ENCODE measurements at places on chromosomes 13 and 19.

DNA sequence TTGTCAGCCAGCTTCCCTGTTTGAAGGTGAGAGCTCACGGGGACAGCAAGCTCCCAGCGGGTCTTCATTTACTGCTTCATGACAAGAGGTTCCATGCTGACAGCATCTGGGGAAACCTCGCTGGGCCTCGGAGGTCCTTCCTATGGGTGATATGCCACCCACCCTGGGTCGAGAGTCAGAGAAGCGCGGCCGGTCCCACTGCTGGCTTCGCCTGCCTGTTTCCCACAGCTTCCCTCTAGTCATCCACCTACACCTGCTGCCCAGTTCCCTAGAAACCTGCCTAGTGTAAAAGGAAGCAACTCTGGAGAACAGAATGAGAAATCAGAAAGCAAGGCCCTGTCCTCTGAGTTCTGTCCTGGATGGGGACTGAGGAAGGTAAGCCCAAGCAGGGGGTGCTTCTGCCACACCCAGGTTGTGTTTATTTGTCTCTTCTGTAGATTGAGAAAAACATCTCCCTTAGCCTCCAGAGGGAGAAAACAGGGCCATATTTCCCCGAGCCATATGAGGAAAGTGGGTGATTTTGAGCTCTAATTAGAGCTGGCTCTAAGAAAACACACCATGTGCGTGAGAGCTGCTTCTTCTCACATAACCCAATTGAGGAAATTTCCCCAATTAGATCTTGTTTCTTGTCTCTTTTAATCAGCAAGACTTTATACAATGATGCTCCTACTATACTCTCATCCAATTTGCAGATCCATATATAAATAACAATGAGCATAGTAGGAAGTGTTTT is 504.3 kb downstream of the IRS2 start:
- no peak for DNase-seq

DNA sequence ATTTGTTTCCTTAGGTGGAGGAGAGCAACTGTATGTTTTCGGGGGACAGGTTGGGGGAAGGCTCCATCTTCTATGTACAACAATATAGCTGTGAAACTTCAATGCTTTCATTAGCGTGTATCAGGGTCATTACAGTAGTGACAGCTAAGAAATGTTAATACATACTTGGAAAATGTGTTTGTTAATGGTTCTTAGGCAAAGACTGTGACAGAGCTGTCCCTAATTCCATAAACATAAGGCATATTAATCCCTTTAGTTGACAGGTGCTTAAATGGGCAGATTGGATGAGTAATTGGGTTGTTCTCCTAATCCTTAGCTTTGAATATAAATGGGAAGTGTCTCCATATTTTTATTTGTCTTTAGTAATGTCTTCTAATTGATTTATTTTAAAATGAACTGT is 313.7 kb downstream of the HS6ST3 start:
- DNase-seq: peak; percentile 21

GRCh38 chr13:112260108-112261055 is 115.8 kb upstream of the SPACA7 start:
- peak; percentile 7 for DNase-seq

DNA sequence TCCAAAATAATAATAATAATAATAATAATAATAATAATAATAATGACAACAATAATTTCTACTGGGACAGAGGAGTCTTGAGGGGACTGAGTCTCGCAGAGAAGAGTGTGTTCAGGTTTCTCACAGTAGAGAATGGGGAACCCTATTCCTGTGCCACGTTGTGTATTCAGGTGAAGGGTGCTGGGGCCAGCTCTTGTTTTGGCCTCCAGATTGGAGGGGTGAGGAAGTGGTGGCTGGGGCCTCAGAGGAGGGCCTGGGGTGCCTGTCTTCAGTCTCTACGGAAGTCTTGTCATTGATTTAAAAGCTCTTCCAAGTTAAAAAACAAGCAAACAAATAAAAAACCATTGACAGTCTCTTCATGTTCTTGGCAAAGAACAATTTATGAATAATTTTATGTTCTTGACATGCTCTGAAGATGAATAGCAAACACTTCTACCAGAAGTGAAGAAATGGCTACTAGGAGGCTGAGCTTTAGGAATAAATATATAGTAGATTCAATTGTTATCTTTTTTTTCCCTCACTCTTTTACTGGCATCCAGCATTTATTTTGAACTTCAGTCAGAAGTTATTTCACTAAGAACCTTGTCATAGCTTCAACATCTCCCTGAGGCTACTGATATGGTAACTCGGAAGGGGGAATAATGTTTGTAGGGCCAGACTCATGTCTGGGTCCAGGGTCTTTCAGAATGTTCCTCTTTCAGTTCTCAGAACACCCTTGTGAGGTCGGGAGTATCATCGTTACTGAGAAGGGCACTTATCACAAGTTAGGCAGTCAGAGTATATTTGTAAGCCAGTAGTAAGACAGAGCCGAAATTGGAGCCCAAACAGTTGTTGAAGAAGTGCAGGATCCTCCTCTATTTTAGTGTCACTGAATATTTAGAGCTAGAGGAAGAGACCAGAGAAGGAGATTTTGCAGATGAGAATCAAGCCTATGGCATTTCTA is 13.1 kb downstream of the LRCH1 start:
- no peak for DNase-seq

DNA sequence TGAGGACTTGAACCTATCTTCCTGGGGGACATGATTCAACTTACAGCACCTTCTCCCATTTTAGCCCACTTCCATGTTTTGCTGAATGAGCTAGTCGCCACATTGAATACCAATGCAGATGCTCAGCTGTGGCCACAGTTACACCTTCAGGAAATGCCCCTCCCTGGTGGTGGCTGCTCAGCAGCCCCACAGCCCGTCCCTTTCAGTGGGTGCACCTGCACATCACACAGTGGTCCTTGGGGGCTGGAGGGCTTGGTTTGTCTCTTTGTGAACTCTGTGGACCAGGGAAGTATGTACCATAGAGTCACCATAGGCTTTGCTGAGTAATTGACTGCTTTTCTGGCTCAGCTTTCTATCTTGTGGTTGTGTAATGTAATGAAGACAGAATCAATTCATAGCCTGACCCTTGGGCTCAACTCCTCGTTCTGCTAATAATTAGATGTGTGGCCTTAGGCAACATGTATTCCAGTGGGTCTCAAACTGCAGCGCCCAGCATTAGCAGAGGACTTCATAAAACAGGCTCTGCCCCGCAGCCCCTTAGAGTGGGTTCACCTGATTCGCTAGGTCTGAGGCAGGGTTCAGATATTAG is 48.1 kb upstream of the FARP1 start:
- no peak for DNase-seq

GRCh38 chr19:42176990-42177685 is 40.3 kb downstream of the DEDD2 start:
- peak; percentile 91 for DNase-seq

DNA sequence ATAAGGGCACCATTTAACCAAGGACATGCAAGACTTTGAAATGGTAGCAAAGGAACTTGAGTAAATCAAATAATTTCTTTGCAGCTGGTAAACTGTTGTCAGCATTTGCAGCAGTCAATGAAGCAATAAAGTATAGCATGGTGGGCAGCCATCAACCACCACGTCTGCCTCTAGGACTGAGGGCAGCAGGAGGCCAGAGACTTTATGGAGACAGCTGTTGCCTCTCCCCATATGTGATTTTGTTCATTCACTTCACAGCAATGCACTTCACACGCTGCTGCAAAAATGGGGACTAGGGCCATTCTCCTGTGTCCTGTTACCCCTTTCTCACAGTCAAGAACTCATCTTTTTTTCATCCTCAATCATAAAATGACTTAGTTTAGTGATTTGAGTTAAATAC is 51.3 kb upstream of the PCDH9 start:
- peak; percentile 46 for DNase-seq

GRCh38 chr13:61142506-61142905 is 273.1 kb downstream of the PCDH20 start:
- DNase-seq: peak; percentile 93

- DNase-seq: no peak
Measured at GRCh38 chr19:5850189-5850588, 1.1 kb downstream of the FUT3 start.

GRCh38 chr19:51719251-51719988 is 4.4 kb downstream of the HAS1 start:
- no peak for DNase-seq

GRCh38 chr13:22118158-22118557 is 447.3 kb downstream of the FGF9 start:
- no peak for DNase-seq

- no peak for DNase-seq
Measured at GRCh38 chr13:60019119-60019993, 144.4 kb downstream of the DIAPH3 start.

DNA sequence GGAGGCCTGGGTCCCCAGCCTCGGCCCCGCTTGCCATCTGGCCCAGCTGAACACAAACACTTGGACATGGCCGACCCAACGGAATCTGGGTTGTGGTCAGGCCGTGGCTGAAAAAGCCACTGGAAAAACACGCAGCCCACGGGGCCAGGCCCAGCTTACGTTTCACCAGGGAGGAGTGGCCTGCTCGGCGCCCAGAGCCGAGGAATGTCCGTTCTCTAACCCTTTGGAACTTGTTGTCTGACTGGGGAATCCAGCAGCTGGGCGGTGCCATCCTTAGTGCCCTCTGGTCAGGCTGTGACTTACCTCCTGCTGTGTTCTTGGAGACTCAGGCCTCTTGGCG is 13.8 kb downstream of the CILP2 start:
- DNase-seq: no peak

- peak; percentile 68 for DNase-seq
Measured at GRCh38 chr13:30865123-30866049, 40.7 kb upstream of the MEDAG start.

GRCh38 chr13:21663197-21663596 is 7.7 kb upstream of the FGF9 start:
- DNase-seq: no peak

GRCh38 chr19:56295531-56296455 is 18.8 kb downstream of the ZSCAN5A start:
- DNase-seq: no peak

GRCh38 chr19:8036434-8037099 is 16.0 kb upstream of the CCL25 start:
- DNase-seq: peak; percentile 92

DNA sequence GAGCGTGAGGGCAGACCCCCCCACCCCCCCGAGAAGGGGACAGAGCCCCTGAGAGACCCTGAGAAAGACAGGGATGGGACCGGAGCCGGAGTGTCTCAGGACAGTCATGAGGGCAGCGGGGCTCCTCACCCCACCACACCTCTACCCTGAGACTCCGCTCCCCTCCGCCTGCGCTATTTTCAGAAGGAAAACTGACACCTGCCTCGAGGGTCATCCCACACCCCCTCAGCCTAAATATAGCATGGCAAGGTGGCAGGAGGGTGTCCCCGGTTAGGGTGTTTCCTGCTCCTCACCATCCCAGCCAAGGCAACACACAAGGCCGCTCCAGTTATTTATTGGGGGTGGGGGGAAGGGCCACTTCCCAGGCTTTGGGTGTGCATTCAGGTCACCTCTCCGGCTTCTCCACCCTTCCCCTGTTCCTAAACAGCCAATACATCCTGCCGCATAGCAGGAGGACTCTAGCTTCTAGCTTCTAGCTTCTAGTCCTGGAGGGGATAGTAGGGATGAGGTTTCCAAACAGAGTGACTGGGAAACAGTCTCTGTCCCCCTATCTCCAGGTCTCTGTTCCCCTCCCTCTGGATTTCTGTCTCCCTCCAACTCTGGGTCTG is 1.4 kb upstream of the NTF4 start:
- no peak for DNase-seq

DNA sequence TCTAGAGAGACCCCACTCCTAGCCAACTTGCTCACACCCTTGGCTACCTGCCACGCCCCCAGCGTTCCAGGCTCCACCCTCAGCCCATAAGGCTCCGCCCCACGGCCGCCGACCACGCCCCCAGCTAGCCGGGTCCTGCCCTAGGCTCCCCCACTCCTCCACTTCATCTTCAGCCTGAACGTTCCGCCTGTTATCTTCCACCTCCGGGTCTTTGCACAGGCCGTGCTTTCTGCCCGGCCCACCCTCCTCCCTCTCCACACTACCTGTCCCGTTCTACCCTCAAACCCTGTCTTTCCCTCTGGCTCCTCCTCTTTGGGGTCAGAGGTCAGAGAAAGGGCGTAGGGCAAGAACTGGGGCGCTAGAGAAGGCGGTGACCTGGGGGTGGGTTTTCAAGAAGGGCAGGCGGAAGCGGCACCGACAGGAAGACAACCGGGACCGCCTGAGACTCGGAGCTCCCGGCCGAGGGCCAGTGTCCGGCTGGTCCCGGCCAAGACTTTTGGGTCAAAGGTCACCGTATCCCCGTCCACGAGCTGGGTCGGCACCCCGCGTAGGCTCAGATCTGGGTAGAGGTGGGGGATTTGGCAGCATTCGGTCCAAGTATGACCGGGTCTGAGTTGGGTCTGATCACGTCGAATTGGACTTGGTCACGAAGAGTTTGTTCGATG is 2.2 kb downstream of the PDE4C start:
- DNase-seq: peak; percentile 39

GRCh38 chr13:29281932-29282495 is 313.5 kb downstream of the SLC7A1 start:
- no peak for DNase-seq

GRCh38 chr13:27193496-27193895 is 21.9 kb upstream of the USP12 start:
- no peak for DNase-seq

- peak; percentile 3 for DNase-seq
Measured at GRCh38 chr13:45623516-45624090, 8.1 kb upstream of the ERICH6B start.

DNA sequence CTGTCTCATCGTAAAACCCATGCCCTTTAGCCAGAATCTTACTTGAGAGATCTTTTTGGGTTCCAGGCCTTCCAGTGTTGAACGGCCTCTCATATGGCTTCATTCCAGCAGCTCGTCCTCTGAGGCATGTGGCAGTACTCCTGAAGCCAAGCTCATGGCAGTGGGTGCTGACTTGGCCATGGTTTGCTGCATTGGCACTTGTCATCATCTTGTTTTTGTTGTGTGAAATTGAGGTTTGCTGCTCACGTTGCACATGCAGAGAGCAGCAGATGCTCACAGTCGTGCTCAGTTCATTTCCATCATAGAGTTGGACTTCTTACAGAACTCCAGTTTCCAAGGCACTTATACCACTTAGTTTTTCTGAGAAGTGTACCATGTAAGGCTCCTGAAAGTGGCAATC is 14.9 kb downstream of the TEX29 start:
- DNase-seq: no peak

GRCh38 chr13:45763419-45763818 is 61.3 kb downstream of the CBY2 start:
- DNase-seq: no peak

DNA sequence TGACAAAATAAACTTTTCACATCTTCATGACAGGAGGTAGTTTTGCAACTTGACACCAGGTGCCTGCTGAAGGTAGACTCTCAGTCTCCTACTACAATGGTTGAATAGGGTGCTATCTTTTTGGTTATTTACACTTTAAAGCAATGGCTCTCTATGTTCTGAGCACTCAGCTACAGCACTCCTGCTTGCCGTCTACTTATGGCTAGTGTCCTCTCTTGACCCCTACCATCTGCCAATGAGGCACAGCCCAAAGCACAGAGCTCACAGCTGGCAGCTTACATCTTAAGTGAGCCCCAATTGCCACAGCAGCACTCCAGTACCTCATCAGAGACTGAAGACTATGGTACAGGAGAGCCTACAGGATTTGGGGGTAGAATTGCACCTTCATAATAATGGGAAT is 11.4 kb downstream of the ZNF708 start:
- DNase-seq: no peak
